EL (cell line): ENCODE measurements at places on chromosomes 12 and 14.
A peak's percentile ranks its signal among the peaks of the same experiment; 100 is the strongest.

- peak; percentile 41 for DNase-seq
Measured at GRCh38 chr12:10771132-10771733, 31.2 kb downstream of the TAS2R7 start.

DNA sequence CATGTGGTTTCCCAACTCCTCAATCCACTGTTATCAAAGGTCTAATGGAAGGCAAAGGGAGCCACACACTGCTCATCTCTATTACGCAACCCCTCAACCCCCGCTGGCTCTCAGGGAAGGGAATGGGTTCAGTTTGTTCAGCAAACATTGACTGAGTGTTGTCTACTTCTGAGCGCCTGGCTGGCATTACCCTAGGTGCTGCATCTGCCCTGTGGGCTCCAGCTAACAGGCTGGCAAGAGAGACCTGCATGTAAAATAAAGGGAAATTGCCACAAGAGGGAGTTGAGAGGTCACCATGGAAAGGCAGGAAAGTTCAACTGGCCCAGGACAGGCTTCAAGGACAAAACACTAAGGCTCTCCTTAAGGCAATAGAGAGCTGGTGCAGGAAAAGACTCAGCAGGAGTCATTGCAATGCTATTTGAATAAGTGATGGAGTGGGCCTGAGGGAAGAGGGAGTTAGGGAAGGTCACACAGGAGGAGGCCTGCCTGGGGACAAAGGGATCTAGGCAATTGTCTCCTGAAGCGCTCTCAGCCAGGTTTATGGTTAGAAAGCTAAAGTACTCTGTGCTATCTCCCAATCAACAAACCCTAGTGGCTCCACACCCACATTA is 5.5 kb upstream of the ZNF740 start:
- DNase-seq = peak; percentile 65

- DNase-seq = peak; percentile 54
Measured at GRCh38 chr12:118055144-118055557, 5.8 kb downstream of the WSB2 start.

DNA sequence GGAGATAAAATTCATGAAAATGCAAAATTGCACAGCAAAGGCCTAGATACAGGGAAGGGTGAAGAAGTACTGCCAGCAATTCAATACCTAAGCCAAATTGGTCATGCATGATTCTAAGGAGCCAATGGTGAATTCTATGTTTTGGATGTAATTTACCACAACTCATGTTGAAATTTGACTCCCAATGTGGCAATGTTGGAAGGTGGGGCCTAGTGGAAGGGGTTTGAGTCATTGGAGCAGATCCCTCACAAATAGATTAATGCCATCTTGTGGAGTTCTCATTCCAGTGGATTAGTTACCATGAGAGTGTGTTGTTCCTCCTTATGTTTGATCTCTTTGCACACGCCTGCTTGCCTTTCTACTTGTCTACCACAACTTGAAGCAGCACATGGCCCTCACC is 194.0 kb upstream of the ALG10 start:
- no peak for DNase-seq

DNA sequence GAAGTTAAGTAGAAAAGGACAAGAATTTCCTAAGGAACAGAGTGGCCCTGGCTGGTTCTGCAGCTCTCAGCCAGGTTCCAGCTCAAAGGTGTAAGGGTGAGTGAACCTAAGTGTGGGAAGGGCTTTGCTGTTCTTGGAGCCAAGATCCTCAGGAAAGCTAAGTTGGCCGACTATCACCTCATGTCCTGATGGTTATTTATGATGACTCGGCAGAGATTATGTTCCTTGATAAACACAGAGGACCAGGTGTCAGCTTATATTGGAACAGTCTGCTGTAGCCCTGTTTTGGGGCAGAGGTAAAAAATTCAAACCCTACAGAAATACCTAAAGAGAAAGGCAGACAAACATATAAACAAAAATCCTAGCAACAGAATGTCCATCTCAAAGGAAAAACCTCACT is 128.5 kb downstream of the TBX3 start:
- no peak for DNase-seq

DNA sequence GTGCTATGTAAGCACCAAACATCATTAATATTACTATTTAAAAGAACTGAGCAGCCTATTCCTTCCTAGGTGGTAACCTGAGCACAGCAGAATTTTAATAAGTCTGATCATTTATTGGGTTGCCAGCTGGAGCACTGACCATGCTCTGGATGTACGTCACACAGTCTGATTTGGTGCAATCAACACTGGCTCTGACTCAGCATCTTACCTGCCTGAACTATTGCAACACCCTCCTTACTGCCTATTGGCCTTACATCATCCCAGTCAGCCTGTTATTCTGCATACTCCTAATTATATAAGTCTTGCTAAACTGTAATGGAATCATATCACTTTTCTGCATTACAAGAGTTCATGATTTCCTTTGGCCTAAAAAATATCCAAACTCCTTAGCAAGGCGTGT is 149.7 kb downstream of the PTPRO start:
- no peak for DNase-seq

DNA sequence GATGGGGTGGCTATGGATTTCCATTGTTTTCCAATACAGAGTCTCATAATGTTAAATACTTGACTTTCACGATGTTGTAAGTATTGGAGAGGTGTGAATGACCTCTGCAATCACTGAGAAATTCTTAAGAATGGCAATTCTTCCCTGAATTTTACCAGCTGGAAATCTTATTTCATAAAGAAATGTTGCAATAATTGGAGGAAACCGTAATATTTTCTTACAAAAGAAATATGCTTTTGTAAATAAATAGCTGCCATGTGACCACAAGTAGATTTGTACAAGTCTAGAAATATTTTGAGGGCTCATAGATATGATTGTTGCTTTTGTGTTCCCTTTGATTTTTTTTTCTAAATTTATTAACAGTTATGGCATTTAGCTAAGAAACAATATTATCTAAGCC is 308.7 kb upstream of the ATP2B1 start:
- DNase-seq = no peak

- DNase-seq = peak; percentile 58
Measured at GRCh38 chr14:61513986-61514830, 181.1 kb upstream of the HIF1A start.

- DNase-seq = peak; percentile 67
Measured at GRCh38 chr12:64739778-64740177, 19.4 kb downstream of the GNS start.

DNA sequence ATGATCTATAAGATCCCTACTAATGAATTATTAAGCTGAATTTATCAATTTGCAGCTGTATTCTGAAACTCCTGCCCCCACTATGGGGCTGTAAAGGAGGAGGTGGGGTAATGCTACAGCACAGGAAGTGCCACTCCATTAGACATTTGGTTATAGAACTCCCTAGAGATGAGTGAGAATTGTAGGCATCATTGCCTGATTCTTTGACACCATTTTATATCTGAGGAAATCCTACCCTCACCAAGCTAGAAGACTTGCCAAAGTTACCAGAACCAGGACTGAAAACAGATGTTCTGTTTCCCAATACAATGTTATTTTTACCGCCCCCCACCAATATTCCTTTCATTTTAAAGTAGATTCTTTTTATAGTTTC is 182.4 kb downstream of the EGLN3 start:
- no peak for DNase-seq

DNA sequence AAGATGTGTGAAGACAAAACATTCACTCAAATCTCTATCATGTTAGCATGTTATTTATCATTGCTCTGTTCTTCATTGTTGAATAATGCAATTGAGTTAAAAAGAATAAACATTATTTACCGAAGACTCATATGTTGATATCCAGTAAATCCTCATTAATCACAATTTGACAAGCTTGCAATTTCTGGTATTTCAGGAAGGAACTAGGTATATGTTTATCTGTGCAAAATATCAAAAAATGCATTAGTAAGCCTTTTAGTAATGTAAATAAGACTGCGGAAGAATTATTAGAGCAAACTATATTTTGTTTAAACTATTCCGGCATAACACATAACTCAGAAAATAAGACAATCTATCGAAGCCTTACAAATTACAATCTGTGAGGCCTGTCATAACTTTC is 222.7 kb upstream of the NOVA1 start:
- DNase-seq = no peak

GRCh38 chr12:70549340-70550179 is 87.7 kb downstream of the PTPRB start:
- no peak for DNase-seq

GRCh38 chr12:95474660-95474958 is 657 bp downstream of the METAP2 start:
- no peak for DNase-seq

- no peak for DNase-seq
Measured at GRCh38 chr12:83666690-83667089, 980.0 kb downstream of the TMTC2 start.

GRCh38 chr14:94583557-94583956 is 2.3 kb downstream of the SERPINA5 start:
- no peak for DNase-seq

GRCh38 chr12:5492562-5492961 is 60.7 kb downstream of the NTF3 start:
- DNase-seq = no peak

DNA sequence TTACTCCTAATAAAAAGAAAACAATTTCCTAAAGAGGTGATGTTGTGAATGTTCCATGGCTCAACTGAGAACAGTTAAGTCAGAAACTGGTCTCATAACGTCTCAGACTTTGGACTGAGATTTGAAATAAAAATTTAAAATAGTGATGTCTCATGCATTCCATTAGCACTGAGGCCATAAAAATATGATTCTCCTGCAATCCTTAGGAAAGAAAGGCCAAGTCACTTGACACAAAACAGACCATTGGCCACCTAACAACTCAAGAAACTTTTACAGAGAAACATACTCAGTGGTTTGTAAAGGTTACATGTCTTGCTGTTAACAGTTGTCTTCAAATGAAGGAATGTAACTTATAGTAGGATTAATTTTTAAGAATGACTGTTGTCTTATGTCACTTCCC is 58.1 kb downstream of the STAB2 start:
- no peak for DNase-seq

GRCh38 chr12:88505696-88506095 is 74.6 kb downstream of the KITLG start:
- no peak for DNase-seq

DNA sequence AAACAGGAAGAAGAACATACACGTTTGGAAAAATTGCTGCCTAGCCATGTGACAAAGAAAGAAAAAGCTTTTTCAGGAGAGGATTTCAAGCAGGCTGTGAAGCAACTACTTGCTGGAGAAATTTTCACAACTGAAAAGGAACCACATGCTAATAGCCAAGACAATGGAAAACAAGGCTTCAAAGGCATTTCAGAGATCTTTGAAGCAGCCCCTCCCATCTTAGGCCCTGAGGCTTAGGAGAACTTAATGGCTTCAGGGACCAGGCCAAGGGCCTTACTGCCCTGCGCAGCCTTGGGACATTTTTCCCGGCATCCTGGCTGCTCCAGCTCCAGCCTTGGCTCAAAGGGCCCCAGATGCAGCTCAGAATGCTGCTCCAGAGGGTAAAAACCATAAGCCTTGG is 255.9 kb upstream of the ARID2 start:
- no peak for DNase-seq

DNA sequence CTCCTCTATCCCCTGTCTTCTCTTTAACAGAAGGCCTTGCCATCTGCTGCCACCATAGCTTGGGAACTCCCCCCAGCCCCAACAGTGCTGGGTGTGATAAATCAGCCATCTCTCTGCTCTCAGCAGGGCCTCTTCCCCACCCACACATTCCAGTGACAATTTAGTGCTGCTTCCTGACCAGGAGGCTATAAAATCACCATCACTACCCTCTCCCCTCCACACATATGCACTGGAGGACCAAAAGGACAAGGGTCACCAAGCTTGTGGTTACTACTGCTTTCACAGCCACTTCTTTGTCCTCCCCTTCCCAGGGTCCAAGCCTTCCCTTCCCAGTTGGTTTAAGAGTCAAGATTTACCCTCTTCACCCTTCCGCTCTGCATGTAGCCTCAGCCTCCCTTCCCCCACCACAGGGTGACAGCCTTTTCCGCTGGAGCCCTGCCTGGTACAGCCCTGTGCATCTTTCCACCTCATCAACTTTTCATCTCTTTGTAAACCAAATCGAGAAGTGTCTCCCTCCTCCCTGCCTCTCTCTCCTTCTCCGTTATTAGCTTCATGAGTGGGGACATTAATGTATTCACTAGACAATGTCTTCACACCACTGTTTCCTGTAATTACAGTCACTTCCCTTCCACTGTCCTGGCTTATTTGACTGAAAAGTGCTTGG is 9.4 kb downstream of the PSMB5 start:
- DNase-seq = no peak

DNA sequence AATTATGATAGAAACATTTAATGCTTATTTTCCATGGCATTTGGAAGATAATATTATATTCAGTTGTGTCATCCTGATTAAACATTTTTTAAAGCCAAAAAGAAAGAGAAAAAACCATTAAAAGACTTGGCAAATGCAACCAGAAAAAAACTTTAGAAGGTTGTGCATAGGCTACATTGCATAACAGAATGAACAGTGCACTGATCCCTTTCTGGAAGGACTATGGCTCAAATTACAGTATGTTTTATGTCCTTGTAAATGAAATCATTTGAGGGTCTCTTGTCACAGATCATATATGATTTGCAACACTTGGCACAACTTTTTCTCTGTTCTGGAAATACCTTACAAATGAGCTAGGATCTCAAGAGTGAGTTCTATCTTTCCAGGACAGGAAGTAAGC is 275.2 kb upstream of the FLRT2 start:
- no peak for DNase-seq

DNA sequence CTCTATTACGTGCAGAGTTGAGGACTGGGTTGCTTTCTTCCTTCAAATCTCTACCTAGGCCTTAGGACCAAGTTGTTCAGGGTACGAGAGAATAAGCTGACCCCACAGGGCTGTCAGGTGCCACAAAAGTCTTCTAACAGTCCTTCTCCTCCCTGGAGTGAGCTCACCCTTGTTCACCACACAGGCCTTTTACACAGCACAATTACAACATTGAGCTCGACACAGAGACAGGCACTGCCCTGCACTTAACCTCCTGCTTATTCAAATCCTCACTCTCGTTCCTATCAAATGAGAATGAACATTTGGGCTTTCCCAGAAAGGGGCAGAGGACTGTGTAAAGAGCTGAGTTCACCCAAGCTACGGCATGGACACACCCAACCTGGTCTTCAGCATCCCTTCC is 2.4 kb downstream of the GALNT6 start:
- DNase-seq = no peak

DNA sequence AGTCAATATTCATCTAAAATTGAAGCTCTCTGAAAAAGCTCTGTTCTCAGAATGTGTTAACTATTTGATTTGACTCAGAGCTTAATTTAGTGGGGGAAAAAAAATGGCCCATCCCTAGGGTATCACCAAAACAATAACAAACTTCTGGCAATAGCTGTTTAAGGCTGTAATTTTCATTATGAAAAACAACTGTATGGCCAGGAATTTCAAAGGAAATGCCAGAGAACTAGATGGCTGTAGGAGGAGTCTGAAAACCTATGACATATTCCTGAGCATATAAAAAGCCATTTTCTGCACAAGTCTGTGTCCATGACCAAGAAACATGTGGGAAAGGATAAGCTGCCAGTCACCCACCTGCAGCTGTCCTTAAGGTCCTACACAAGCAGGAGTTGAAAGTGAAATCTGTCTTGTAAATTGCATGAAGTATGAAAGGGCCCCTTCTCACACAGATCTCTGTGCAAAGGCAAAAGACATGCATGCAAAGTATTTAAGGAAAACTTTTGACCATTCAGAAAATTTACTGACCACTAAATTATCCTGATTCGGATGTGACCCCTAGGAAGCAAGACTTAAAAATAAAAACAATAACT is 299.1 kb downstream of the BTG1 start:
- no peak for DNase-seq
